ENCODE measurements at places on chromosomes 6 and 20. TPM values are rescaled to one million over a fixed set of nuclear protein-coding genes. Genes with fewer than 3 reads are reported as not detected.
A peak's percentile ranks its signal among the peaks of the same experiment; 100 is the strongest.

SLC17A3 gene
- total RNA-seq, result 0.20 TPM

GRCh38 chr20:35806075-35806474, 34.3 kb downstream of the PHF20 start:
- no peak for DNase-seq

GRCh38 chr6:36853325-36853724, 14.1 kb upstream of the CPNE5 start:
- no peak for DNase-seq

DNA sequence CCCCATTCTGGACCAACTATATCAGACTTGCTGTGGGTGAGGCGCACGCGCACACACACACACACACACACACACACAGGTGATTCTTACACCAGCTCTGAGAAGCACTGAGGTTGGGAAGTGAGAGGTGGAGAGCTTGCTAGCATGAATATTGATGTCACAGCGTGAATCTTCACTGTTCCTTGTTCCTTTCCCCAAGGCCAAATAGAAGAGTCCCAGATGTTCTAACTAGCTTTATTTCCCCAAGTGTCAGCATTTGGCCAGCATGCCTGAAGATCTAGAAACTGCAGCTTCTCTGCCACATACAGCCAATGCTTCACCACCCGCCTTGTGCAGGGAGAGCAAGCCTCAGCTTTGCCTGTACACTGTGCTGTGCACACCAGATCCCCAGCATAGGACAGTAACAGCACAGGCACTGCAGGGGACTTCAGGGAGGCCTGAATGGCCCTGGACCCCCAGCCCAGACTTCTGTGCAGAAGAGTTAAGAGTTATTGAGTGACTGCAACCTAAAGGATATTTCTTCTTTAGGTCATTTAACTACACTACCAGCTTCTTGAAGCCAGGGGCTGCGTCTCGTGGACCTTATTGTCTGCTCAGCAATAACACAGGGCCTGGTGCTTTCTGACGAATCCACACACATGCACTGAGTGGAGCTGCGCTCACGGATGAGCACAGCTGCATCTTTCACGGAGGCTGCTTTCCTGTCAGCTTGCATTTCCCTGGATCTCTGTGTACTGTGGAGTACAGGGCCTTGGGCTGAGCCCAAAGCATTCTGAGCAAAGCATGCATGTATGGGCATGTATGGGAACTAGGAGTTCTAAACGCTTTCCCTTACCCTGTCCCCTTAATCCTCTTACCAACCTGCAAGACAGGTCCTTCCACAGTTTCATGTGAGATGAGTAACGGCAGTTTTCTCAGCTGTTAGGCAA, 13.9 kb upstream of the CD93 start:
- DNase-seq, result no peak

CLDN20 gene
- not detected for total RNA-seq

STX11 gene
- total RNA-seq, result 24.6 TPM

DNA sequence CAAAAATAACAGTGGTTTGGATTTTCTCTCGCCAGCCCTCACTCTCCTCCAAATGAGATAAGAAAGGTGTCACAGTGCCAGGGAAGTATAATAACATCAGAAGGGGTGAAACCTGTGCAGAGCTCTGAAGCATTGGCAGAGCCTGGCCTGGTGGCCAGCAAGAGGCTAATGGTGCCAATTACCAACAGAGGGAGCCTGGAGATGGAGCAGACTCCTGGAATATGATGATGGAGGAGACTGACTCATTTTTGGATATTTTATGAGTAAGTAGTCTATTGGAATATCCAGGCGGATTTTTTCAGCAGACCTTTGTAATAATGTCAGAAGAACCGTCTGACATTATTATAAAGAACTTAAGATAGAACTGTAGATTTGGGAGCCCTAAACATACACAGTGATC, 442.6 kb upstream of the MARCKS start:
- DNase-seq, result no peak

DNA sequence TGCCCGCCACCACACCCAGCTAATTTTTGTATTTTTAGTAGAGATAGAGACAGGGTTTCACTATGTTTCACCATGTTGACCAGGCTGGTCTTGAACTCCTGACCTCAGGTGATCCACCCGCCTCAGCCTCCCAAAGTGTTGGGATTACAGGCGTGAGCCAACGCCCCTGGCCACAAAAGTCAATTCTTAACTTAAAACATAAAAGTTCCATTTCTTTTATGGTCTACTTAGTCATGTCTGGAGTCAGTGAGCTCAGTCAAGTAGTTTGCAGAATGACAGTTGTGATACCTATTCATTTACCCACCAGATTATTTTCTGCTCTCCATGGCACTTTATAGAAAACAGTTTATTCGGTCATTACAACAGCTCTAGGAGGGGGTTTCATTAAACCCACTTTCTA, 103.1 kb upstream of the ESR1 start:
- peak; percentile 51 for DNase-seq

SIRPA gene
- 0.12 TPM for total RNA-seq
